Inflammatory macrophage treated with lipopolysaccharide for 4 hours (primary cell): ENCODE measurements at places on chromosomes 4 and X.

DNA sequence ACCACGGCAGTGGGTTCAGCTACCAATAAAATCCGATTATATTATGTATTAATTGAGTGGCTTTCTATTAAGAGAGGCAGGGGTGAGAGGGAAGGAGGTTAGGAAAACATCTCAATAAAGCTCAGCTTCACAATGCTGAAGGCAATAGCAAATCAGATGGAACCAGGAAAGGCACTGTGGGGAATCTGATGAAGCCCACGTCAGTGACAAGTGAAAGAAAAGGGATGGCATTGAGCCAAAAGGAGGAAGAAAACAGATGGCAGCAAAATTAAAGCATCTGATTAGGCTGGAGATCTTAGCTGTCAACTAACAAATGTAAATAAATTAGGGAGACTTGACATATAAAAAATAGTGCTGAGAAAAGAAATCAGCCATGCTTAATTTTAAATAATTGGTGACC, 180.9 kb downstream of the RASL11B start:
- no peak for DNase-seq

GRCh38 chr4:82652062-82652461, 90.3 kb upstream of the TMEM150C start:
- peak; percentile 88 for DNase-seq

- DNase-seq = peak; percentile 81
Observed at GRCh38 chr4:94534401-94535312, 82.9 kb downstream of the PDLIM5 start.

GRCh38 chrX:101906136-101906796, 25.6 kb downstream of the ZMAT1 start:
- no peak for DNase-seq

- no peak for DNase-seq
Observed at GRCh38 chr4:107615809-107616208, 104.2 kb downstream of the PAPSS1 start.

DNA sequence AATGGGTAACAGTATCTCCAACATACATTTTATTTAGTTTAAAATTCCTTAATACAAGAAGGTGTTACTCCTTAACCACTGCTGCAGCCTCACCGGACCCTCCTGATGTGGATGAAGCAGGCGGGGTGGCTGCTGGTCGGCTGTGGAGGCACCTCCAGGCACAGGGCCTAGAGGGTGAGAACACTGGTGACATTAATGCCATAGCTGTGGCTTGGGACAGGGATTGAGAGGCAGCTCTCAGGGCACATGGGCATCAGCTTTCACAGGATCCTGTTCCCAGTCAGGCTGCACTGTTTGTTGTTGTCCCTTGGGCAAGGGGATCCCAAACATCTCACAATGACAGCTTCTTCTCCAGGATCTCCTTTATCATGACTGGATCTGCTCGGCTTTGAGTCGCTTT, 90.0 kb downstream of the GATB start:
- no peak for DNase-seq

DNA sequence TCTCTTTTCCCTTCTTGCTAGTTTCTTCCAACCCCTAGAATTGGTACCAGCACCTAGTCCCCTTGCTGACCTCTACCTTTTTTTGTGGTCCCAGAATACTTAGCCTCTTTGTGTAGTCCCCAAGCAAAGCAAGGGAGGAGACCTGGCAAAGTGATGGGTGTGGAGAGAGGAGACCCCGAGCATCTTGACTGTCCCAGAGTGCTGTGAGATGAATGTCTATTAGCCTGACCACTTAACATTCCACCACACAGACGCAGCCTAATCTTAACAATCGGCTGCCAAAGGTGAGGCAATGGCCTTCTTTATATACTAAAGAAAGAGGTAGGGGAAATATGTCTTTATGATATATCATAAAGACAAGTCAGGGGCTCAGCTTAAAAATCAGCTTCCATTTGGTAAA, 55.9 kb downstream of the TRIM2 start:
- DNase-seq = no peak

GRCh38 chr4:44235897-44236296, 212.7 kb downstream of the KCTD8 start:
- DNase-seq = no peak

GRCh38 chrX:40544343-40545266, 36.2 kb upstream of the ATP6AP2 start:
- DNase-seq = peak; percentile 29

DNA sequence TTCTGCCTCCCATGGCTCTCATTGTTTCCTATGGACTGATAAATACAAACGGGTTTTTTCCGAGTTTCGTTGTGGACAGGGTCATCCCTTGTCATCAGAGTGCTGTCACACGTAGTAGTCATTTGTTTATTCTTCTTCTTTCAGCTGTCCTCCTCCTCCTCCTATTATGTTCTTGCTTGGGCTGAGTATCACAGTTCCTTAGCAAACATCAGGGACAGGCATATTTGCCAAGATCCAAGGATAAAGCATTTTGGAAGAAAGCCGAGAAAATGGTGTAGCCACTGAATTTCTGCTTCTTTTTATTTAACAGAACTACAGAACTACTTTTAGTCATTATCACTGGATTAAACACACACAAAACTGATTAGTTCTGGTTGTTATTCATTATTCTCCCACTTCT, 167.9 kb downstream of the MAML3 start:
- no peak for DNase-seq
